ENCODE measurements at places on chromosomes 3 and 15.

DNA sequence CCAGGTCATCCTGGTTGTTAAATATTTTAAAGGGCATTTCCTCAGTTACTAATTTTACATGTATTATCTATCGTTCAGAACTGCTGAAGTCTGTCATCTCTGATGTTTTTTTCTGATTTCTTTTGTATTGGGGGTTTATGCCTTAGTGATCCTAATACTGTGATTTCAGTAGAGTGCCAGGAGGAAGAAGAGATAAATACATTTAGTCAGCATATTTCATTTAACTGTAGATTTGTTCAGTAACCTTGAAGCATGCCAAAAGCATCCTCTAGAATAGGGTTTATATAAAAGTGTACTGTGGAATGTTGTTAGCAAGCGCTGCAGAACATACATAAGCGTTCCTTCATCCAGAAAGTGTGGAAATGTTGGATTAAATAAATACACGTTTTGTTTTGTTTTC is 342.3 kb upstream of the DPPA4 start:
- DNase-seq: no peak

- DNase-seq: no peak
Observed at GRCh38 chr3:42088803-42089530, 2.2 kb upstream of the TRAK1 start.

DNA sequence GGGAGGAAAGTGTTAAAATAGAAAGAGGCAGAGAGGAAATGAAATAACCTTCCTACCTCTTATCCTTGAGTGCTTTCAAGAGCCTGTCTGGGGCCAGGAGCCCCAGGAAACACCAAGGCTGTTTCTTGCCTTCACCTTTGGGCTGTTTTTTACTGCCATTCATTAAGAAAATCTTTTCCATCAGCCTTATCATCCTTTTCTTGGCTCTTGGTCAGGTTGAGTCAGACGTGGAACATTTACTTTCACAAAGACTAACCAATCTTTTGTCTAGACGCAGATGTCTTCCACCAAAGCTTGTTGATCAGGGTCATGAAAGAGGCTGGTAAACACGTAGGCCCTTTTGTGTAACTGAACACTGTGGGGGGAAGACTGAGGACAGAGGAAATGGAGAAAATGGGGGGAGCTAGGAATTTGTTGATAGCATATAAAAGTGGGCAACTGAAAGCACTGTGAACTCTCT is 151.0 kb upstream of the THBS1 start:
- peak; percentile 85 for DNase-seq

GRCh38 chr3:64111872-64112271 is 88.6 kb upstream of the PSMD6 start:
- DNase-seq: no peak

GRCh38 chr3:138241061-138241460 is 54.0 kb downstream of the ARMC8 start:
- no peak for DNase-seq

GRCh38 chr3:32616267-32616962 is 45.8 kb upstream of the DYNC1LI1 start:
- DNase-seq: no peak

GRCh38 chr3:12472796-12473195 is 11.5 kb upstream of the TSEN2 start:
- no peak for DNase-seq

GRCh38 chr3:11542551-11542950 is 101.2 kb downstream of the VGLL4 start:
- DNase-seq: no peak

GRCh38 chr3:53806182-53807116 is 39.8 kb downstream of the CHDH start:
- DNase-seq: peak; percentile 88

DNA sequence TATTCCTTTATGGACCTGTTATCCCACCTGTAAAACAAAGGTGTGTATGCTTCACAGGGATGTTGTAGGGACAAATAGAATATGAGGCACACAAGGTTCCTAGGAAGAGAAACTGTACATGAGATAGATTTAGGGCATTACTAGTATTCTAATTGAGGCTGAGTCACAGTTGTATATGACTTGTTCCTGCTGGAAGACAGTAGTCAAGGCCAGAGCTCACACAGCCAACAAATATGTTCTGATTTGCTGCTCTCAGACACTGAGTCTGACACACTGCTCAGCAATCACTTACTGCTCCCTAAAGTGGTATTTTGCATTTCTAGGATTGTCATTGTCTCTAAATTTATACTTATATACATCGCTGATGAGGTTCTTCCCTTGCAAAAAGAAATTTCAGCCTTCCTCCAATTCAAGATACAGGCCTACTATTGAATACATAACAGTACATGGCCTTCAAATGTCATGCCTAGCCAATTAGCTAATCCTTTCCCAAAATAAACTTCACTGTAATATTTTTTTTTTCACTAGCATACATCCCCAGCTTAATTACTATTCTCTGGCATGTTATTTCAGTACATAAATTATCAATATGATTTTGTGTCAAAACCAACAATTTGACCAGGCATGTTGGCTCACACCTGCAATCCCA is 69.8 kb downstream of the TIGIT start:
- DNase-seq: peak; percentile 89

GRCh38 chr15:80580106-80580505 is 115.0 kb upstream of the ABHD17C start:
- no peak for DNase-seq

GRCh38 chr15:83476066-83476465 is 28.9 kb downstream of the SH3GL3 start:
- no peak for DNase-seq

- no peak for DNase-seq
Observed at GRCh38 chr3:72421126-72421525, 427.1 kb downstream of the SHQ1 start.

- no peak for DNase-seq
Observed at GRCh38 chr15:60480888-60481287, 1.9 kb upstream of the ICE2 start.

DNA sequence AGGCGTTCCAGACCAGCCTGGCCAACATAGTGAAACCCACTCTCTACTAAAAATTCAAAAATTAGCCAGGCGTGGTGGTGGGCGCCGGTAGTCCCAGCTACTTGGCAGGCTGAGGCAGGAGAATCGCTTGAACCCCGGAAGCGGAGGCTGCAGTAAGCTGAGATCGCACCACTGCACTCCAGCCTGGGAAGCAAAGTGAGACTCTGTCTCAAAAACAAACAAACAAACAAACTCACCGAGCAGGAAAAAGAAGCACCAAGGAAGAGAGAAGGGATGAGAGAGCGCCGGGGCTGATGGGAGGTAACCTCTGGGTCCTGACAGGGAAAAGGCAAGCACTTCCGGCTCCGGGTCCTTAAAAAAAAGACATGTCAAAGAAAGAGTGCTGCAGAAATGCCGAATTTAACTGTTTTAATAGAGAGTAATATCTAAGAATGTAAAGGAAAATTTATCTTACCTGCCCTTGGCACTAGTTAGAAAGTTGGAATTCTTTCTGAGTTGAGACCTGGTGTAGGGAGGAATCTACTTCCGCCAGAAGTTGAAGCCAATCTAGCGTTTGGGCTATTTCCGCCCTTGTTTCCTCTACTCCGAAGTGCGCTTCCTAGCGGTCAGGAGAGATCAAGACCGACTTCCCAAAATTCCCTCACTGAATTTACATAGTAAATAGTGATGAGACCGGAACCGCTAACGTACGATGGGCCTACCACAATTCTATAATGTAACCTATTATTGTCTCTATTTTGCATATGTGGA is 29.1 kb downstream of the EFCAB12 start:
- peak; percentile 98 for DNase-seq

DNA sequence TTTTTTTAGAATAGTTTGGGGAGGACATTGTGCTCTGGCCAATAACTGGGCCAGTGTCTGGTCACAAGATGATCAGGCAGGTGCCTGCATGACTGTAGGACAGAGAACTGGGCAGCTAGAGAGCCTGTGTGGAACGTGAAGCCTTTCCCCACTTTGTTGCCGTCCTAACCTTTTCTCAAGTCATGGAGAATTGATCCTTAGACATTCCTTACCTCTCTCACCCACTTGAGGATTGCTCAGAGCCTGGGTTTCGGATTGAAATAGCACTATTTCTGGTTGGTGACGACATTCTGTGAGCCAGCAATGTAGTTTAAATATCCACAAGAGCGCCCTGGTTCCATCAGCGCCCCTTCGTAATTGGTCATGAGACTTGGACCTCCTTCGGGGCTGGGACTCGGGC is 138.4 kb downstream of the IGF1R start:
- DNase-seq: no peak

GRCh38 chr3:1017870-1018269 is 75.0 kb upstream of the CNTN6 start:
- no peak for DNase-seq

GRCh38 chr3:123038751-123039150 is 11.2 kb upstream of the SEMA5B start:
- DNase-seq: no peak

DNA sequence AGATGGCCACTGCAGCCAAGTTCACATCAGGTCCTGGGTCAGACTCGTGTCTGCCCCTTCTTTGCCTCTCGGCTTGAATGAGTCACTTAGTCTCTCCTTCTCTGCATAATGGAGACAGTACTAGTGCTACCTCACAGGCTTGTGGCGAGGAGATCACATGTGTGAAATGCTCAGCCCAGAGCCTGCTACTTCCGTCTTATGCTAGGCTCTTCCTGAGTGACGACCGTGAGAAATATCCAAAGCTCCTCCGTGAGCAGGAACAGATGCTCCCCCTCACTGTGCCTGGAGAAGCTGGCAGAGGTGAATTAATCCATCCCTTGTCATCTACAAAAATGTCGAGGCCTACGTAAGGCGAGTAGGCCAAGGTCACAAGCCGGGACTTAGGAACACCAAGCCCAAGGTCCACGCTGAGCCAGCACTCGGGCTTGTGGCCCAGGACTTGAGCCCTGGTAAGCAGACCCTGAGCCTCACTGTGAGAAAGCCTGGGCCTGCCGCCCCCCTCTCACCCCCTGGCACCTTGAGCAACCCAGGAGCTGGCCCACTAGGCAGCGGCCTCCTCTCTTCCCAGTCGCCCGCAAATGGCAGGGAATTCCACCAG is 17.9 kb downstream of the PAK6 start:
- peak; percentile 66 for DNase-seq

GRCh38 chr15:94673801-94674200 is 442.4 kb downstream of the MCTP2 start:
- DNase-seq: no peak

GRCh38 chr3:88151358-88151757 is 1.6 kb downstream of the C3orf38 start:
- no peak for DNase-seq

- peak; percentile 51 for DNase-seq
Observed at GRCh38 chr3:151770956-151771355, 37.2 kb downstream of the AADACL2 start.

GRCh38 chr15:30044377-30044776 is 38.4 kb upstream of the GOLGA8J start:
- no peak for DNase-seq

GRCh38 chr3:30610702-30611368 is 4.4 kb downstream of the TGFBR2 start:
- DNase-seq: no peak

- DNase-seq: peak; percentile 57
Observed at GRCh38 chr3:8938021-8938420, 25.3 kb downstream of the RAD18 start.

- no peak for DNase-seq
Observed at GRCh38 chr15:89785064-89785773, 9.1 kb downstream of the MESP2 start.

- DNase-seq: no peak
Observed at GRCh38 chr15:101326462-101327146, 31.6 kb upstream of the SNRPA1 start.

DNA sequence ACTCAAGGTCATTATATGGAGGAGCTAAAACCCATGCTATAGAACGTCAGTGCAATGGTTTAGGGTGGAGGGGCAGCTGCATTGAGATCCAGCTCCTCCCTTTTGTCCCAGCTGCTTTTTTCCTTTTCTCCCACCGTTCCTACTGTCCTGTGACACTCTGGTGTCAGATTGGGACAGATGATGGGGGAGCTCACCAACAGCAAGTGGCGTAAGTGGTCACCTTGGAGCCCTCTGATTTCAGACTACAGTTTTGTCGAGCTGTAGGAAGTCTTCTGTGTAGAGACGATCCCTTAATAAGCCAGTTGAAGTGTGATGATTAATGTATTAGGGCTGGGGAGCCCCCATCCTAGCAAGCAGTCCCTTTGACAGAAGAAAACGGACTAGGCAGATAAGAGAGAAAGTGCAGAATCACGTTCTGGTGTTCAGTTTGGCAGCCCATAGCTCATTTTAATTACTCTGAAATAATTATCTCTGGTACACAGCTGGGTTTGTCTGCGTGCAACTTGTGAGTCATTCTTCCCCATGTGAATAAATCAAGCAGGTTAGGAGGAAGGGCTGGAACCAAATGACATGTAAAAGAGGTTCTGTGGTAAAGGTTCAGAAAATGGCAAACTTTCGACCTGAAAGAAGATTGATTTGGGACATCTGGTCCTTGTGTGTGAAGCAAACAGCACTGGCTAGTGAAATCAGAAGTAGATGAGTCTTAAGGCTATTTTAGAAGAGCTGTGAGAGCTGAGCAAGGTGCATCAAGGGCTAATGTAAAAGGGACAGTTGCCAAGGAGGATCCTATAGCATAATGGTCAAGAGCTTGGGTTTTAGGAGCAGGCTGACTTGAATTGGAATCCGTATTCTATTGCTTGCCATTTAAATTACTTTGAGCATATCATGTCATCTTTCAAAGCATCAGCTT is 241.4 kb downstream of the EDEM1 start:
- DNase-seq: no peak

DNA sequence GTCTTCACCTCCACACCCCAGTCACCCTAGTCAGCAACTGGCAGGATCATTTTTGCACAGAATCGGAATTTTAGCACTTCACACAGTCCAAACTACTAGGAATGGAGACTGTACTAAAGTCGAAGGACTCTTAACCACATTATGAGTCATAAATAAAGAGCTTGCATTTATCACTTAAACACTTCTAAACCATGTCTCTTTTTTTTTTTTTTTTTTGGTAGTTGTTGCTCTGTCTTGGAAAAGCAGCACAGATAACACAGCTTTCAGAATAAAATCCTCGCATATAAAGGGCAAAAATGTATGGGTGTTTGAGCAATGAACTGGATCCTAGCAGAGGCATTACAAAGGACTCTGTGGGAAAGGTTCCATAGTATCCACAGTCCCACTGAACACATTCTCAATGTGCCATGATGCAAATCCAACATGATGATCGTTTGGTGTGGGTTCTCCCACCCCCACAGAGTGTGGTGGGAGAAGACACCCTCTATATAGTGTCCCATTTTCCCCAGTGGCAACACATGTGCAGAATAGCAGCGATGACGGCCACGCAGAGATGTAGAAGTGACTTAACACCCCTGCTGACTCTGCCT is 47.1 kb downstream of the FOXP1 start:
- DNase-seq: peak; percentile 94

- DNase-seq: peak; percentile 42
Observed at GRCh38 chr3:59246719-59247401, 197.0 kb upstream of the CFAP20DC start.

GRCh38 chr3:29416514-29416913 is 135.6 kb downstream of the RBMS3 start:
- no peak for DNase-seq

DNA sequence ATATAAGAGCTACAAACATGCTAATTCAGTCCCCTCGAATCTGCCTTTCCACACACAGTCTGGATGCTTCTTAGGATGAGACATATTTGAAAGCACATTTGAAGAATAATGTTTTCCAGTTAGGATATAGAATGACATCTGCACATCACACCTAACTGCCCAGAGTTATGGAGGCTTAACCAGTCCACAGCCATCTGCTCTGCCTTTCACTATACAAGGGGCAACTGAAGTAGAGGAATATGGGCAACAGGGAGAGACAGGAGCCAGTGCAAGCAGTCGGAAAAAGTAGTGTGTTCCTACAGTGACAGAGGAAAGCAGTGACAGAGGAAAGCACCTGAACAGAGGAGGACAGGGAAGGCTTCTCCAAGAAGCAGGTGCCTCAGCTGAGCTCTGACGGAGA is 79.0 kb upstream of the CLDN18 start:
- DNase-seq: no peak

- DNase-seq: no peak
Observed at GRCh38 chr3:9430733-9431132, 33.3 kb downstream of the SETD5 start.

All from fibroblast of lung (primary cell).